ENCODE measurements at places on chromosomes 3 and 15.

GRCh38 chr15:76340198-76340802 is 3.7 kb downstream of the ISL2 start:
- peak; percentile 65 for DNase-seq

- no peak for DNase-seq
Measured at GRCh38 chr3:151107701-151108100, 22.2 kb downstream of the MED12L start.

- DNase-seq = no peak
Measured at GRCh38 chr3:77571971-77572715, 532.2 kb downstream of the ROBO2 start.

- DNase-seq = no peak
Measured at GRCh38 chr3:162302983-162303624, 806.5 kb downstream of the OTOL1 start.

GRCh38 chr3:167728632-167729323 is 5.9 kb downstream of the PDCD10 start:
- no peak for DNase-seq

DNA sequence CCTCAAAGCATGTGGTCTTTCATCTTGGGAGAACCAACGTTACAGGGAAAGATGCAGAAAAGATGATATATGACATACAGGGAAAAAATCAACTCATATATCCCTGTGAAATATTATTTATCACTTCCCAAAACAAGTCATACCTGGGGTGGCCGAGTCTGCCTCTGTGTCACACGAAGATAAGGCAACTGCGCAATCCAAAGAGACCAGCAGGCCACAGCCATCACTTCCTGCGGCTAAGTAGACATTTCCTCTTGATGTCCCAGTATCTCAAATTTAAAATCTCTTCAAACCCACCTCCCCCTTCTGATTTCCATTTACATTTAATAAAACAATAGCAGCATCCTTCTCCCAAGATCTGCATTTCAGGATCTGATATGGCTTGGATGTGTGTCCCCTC is 71.5 kb downstream of the IGF2BP2 start:
- DNase-seq = no peak

DNA sequence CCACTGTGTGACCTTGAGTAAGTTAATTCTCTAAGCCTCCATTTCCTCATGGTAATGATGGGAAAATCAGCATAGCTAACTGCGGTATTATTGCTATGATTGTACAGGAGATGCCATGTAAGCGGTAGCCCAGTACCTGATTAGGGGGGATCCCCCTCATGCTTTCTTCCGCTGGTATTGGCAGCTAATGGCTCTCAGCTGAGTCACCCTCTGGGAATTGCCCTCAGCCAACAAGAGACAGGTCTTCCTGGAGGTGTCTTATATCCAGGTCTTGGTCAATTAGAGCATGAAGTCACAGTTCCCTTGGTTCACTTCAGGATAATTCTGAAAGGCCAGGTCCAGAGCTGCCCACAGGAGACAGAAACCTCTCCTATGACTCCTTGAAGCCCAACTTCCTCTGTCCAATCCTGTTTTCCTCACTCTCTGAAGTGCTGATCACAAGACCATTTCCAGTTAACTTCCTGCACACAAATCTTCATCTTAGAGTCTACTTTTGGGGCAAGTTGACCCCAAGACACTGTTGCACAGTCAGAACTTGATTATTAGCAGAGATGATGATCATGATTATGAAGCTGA is 724.7 kb upstream of the ZNF385D start:
- no peak for DNase-seq

GRCh38 chr3:142272200-142272891 is 47.0 kb upstream of the GK5 start:
- DNase-seq = no peak

DNA sequence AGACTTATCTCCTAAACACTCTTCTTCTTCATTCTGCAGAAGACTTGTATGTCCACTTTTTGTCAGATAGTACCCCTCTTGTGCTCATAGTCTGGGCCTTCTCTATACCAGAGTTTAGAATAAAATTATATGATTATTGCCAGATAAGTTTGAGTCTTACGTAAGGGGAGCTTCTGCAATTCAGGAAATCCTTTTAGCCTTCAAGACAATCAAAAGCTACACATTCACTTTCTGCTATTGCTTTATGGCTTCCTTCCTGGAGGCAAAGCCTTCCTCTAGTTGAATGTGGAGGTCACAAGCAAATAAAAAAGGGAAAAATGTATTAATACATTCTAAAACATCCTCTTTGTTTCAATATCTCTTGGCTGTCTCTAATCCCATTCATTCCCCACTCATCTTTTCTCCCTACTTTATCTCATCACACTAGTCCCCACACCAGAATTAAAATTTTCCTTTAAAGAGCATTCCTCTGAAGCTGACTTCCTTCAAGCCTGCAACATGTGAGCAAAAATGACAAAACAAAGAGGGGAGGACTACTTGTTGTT is 186.8 kb downstream of the CPNE4 start:
- no peak for DNase-seq

- DNase-seq = no peak
Measured at GRCh38 chr3:147836330-147836729, 427.2 kb downstream of the ZIC1 start.

- peak; percentile 67 for DNase-seq
Measured at GRCh38 chr3:142963516-142964448, at the start of gene PAQR9. PAQR9 (minus strand) TSS chr3:142963674; CDS start chr3:142963336, 338 bp downstream.

GRCh38 chr15:98484914-98485313 is 163.4 kb upstream of the IGF1R start:
- DNase-seq = no peak

DNA sequence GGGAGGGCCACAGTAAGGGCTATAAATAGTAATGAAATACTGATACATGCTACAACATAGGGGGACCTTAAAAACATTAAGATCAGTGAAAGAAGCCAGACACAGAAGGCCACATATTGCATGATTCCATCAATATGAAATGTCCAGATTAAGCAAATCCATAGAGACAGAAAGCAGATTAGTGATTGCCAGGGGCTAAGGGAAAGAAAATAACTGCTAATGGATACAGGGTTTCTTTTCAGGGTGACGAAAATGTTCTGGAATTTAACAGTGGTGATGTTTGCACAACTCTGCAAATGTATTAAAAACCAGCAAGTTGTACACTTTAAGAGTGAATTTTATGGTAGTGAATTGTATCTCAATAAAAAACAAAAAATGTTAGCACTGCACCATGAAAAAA is 37.0 kb downstream of the PIK3R4 start:
- DNase-seq = no peak

GRCh38 chr3:12909710-12910109 is 68.3 kb upstream of the RPL32 start:
- no peak for DNase-seq

DNA sequence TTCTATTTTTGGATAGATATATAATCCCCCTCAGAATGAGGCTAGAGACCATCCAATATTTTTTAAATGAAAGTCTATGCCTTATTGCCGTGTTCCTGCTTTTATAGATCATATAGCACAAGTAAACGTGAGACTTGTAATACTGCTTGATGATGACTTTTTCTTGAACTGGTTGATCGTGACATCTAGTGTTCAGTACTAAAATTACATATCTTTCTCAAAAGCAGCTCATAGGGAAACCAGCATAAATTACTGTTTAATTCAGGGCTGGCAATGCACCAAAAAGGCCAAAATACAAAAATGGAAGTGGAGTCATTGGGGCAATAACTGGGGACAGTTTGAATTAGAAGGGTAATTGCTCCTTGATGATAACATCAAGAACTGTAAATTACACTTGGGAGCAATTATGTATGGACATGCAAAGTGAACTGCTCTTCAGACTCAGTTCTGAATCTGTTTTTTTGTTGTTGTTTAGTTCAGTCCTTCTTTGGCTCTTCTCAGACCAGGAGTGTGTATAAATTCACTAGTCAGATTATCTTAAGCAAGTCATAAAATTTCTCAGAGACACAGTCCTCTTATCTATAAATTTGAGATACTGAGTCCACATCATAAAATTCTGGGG is 325.3 kb downstream of the THSD4 start:
- DNase-seq = peak; percentile 20

- DNase-seq = no peak
Measured at GRCh38 chr3:21729888-21730459, 21.0 kb downstream of the ZNF385D start.

DNA sequence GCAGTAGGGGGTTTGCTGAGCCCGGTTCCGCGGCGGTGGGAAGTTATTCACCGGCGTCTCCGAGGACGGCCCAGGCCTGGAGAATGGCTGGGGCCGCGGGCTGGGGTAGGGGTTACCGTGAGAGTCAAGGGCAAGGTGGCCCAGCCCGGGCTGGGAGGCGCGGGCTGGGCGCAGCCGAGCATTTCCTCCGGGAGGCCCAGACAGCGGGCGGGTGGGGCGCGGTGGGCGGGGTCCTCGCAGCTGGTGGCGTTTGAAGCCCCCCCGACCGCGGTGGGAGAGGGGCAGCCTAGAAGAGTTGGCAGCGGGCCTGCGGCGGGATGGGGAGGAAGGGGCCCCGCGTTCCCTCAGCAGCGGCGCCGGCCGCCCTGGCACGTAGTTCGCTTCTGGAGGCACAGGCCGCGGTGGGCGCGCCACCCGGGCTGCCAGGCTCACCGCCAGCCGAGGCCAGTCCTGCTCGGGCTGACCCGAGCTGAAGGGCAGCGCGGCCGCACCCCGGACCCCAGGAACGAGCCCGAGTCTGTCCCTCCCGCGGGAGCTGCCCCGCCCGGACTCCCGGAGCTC is 960 bp upstream of the KLF13 start:
- peak; percentile 50 for DNase-seq

DNA sequence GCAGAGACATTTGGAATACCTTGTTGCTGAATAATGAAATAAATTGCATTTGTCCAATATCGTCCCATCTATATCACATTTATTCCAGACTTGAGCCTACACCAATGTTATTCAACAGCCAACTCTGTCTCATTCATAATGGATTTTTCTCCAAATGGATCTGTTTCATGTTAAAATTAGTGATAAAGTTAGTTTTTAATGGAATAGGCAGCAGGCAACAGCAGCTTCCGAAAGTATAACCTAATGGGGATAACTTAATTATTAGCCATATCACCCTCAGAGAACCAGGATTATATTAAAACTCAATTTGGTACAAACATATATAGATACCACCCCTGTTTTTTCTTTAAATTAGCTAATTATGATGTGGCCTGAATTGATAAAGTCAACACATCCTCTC is 86.5 kb upstream of the ICE2 start:
- DNase-seq = no peak

DNA sequence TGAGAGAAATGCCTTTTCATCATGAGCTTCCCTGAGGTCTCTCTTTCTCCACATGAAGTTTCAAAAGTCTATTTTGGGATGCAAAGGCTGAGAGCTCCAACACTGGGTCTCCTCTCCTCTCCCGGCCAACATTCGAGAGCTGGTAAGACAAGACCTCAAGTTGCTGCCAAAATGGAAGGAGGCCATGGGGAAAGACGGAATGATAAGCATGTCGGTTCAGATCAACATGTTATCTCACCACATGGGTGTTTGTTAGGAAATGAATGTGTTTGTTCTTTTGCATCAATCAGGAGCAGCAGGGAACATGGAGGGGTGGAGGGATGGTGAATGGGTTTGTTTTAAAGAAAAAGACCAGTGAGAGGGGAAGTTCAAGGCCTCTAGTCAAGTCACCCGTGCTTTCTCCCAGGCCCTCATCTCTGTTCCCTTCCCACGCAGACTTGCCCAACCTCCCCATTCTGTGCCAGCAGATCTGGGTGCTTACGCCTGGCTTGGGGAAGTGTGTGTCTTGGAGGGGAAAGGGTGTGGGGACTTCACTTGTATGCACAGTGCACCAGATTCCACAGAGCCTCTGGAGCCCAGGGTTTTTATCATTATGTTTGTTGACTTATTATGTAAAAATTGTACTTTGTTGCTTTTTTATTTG is 23.5 kb upstream of the ATP10A start:
- no peak for DNase-seq

DNA sequence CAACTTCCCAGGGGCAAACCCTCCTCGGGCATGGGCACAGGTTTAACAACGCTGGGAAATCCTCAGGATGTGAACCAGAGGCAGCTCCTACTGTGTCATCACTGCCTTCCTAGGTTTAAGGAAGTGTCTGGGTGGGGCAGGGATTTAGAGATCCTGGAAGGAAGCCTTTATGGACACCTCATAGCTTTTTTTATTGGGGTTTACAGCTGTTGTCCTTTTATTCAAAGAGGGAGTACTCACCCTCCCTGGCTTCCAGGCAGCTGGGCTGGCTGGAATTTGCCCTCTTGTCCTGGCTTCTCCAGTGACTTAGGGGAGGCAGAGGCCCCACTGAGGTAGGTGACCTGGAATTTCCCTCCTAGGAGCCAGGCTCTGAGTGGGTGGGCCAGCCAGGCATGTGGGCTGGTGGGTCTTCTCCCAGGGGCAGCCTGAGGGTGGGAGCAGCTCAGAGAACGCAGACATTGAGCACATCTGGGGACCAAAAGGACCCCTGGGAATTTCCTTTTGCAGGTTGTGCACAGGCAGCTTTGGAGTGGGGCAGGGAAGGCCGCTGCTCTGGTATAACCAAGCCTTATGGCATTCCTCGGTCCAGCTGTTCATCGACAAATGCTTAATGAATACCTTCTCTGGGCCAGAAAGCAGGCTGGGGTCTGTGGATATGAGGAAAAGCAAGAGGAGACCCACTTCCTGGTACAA is 13.5 kb upstream of the FAM3D start:
- no peak for DNase-seq

GRCh38 chr3:40137591-40138295 is 171.8 kb upstream of the EIF1B start:
- no peak for DNase-seq

- no peak for DNase-seq
Measured at GRCh38 chr3:131242201-131242600, 139.4 kb upstream of the NUDT16 start.

GRCh38 chr3:147318900-147319299 is 87.4 kb downstream of the ZIC4 start:
- no peak for DNase-seq

GRCh38 chr3:102885289-102885688 is 450.5 kb downstream of the ZPLD1 start:
- no peak for DNase-seq

DNA sequence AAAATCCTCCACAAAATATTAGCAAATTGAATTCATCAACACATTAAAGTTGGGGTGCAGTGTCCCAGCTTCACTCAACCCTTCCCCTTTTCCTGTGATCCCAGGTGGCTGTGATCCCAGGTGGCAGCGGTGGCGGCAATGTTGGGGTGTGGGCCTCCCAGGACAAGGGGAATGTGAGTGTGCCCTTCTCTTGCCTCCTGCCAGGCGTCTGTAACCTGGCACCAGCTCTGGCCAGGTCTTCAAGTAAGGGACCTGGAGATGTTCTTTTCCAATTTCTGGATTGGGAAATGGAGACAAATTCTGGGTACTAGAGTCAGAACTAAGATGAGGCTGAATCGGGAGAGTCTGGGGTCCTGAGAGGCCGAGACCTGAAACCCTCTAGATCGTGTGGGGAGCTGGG is 20.1 kb downstream of the GOLGA6A start:
- DNase-seq = no peak

DNA sequence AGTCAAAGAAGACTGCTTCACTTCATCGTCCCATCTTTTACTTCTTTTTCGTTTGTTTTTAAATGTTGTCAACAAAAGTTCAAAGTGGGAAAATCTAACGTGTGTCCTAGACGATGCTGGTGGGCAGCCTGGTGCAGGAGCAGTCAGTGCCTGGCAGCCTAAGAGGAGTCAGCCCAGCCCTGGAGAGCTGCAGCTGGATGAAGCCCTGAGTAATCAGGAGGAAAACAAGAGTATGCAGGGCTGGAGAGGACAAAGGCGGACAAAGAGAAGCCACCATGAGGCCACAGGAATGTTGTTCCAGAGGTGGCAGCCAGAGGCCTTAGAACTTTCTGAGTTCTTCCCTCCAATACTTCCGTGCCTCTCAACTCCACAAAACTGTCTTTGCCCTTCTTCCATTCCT is 5.7 kb downstream of the ADAMTS17 start:
- no peak for DNase-seq

GRCh38 chr3:50412231-50412754 is 53.0 kb upstream of the TMEM115 start:
- no peak for DNase-seq

GRCh38 chr3:135964160-135964955 is 1.2 kb upstream of the PPP2R3A start:
- DNase-seq = no peak
